NCI-H510A treated with DMSO at 0.1 percent for 48 hours (cell line): ENCODE measurements at places on chromosomes 11 and 22.

DNA sequence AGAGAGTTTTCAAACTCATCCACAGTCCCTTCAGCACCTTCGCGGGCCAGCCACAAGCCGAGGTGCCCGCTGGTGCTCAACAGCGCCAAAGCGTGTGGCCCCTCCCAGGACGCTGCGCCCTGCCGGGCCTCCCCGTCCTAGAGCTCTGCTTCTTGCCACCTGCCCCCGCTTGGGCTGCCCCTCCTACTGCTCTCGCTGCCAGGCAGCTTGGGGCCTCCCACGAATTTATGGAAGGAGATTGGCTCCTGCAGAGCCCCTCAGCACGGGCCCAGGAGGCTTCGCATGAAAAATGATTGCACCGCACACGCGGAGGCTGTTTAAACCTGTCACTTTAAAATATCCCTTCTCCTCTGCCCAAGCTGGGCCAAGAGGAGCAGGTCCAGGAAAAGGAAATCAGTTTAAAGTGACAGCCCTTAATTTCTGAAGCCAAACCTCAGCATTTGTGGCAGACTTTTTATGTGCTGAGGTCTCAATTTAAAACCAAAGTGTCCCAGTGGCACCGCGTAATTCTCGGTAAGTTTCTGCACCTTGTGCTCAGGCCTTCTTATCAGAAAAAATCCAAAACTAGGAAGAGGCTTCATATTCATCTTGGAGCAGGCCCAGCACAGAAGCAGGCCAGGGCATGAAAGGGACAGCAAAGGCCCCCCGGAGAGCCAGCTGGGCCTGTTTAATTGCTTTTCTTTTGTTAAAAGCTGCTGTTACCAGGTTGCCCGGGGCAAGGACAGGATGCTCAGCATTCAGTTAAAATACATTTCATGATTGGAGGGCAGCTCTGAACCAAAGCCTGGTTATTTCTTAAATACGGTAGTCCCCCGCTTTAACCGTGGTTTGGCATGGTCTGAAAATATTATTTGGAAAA lies 303.6 kb downstream of the OPCML start:
- no peak for DNase-seq

GRCh38 chr22:19329454-19329853 lies 37.9 kb upstream of the CLTCL1 start:
- DNase-seq, result no peak

- no peak for DNase-seq
These were observed 137.7 kb downstream of the WT1 start for GRCh38 chr11:32297611-32298011.

DNA sequence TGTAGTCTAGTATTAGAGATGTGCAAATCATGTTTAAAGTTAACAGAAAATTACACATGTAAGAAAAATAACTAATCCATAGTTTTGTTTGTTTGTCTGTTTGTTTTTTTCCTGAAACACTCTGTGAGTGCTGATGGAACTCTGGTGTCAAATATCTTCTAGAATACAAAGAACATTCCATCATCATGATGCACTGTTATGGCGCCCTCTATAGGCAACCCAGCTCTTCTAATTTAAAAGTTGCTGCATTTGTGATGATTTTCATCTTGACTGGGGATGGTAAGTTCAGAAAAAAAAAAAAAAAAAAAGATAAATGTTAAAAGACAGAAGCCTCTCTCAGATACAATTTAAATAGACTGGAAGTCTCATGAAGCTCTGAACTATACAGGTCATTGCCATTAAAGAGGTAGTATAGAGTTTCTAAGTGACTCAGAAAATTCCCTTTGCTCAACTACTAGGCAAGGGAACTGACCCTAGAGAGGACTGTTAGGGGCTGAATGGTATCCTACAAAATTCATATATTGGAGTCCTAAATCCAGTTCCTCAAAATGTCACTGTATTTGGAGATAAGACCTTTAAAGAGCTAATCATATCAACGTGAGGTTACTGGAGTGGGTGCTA lies 597.2 kb upstream of the ANO3 start:
- DNase-seq, result no peak

DNA sequence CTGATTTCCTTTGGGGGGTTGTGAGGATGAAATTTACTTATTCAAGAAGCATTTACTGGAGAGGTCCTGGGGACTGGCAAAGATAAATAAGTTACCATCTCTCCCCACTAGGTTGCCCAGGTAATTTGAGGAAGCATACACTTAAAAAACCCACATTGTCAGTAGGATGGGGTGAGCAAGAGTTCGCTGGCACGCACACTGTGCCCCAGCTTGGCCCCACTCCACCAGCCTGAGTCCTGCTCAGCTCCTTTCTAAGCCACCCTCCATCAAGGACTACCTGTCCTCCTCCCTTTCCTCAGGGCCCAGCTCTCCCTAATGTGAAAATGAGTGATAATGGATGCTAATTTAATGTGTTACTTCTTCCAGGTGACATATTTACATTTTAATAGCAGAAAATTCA lies 216.5 kb upstream of the PLET1 start:
- no peak for DNase-seq

DNA sequence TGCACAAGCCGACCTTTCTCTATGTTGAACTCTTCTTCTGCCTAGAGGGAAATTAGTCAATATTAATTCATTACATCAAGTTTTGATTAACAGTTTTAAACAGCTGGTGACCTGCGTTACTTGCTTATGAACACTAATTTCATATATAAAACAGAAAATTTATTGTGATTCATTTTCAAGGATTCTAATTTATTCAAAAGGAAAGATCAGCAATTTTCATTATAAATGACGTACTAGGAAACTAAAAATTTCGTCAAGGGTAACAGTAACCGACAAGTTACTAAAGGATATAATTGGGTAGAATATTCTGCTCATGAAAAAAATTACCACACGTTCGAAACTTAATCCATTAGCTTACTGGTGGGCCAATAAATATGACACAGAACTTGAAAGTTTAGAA lies 15.3 kb downstream of the ATP6V1E1 start:
- no peak for DNase-seq

DNA sequence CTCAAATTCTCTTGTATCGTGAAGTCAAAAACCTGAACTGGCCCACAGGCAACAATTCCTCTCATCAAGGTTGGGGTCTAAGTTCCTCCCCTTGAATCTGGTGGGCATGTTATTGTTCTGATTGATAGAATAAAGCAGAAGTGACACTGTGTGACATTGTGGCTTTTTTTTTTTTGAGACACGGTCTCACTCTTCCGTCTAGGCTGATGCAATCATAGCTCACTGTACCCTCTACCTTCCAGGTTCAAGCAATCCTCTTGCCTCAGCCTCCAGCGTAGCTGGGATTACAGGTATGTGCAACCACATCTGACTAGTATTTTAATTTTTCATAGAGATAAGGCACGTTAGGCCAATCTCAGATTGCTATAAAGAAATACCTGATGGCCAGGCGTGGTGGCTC lies 8.9 kb upstream of the PELI3 start:
- no peak for DNase-seq

DNA sequence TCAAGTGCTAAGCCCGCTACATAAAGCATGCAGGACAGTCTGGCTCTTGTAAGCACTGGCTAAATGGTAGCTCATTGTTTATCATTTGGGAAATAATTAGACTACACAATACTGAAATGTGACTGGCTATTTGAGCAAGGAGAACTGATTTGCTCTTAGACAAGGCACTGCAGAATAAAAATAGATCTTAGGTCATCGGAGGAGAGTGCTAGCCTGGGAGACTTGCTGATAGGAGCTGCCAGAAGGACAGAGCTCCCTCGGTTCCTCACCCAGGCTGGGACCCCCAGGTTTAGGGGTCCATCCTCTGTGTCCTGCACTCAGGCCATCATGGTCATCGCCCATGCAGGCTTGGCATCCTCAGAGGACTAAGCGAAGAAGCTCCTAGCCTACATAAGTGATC lies 184.4 kb upstream of the NCAM1 start:
- DNase-seq, result no peak

DNA sequence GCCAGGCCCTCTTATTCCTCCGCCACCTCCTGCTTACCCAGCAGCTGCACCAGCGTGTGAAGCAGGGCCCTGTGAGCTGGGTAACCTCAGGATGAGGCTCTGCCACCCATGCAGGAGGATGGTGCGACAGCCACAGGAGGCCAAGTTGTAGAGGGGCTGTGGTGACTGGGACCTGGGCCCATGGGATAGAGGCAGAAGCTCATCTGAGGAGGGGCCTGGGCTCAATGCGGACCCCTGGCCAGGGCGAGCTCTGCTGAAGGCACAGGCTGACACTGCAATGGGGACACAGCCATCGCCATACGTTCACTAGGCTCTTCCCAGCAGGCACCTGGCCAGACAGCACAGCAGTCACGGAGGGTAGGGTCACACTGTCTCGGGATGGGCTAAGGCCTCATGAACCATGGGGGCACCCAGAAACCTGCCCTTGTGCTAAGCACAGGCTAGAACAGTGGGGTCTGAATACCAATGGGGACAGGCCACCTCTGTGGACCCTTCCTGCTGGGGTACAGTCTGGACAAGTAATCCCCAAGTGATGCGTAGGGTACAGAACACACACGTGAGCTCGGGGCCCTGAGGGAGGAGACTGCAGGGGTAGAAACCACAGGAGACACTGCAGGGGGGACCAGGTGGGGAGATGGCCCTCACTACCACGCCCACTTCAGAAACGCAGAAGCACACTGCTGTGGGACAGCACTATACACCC lies 35.3 kb downstream of the GNB1L start:
- no peak for DNase-seq

DNA sequence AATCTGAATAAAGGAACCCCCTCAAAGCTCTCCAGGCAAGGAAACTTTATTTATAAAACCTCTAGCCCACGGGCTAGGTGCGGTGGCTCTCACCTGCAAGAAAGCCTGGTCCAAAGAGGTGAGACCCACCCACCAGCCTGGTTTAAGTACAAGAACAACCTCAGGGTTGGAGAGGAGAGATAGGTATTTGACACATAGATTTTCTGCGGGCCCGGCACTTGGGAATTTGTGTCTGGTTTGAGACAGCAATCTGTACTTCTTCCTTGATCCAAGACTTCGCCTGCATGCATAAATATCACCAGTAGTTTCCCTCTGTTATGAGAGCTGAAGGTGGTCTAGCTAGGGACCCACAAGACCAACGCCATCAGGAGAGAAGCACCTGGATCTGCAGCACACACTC lies 73.2 kb upstream of the CAPRIN1 start:
- no peak for DNase-seq

DNA sequence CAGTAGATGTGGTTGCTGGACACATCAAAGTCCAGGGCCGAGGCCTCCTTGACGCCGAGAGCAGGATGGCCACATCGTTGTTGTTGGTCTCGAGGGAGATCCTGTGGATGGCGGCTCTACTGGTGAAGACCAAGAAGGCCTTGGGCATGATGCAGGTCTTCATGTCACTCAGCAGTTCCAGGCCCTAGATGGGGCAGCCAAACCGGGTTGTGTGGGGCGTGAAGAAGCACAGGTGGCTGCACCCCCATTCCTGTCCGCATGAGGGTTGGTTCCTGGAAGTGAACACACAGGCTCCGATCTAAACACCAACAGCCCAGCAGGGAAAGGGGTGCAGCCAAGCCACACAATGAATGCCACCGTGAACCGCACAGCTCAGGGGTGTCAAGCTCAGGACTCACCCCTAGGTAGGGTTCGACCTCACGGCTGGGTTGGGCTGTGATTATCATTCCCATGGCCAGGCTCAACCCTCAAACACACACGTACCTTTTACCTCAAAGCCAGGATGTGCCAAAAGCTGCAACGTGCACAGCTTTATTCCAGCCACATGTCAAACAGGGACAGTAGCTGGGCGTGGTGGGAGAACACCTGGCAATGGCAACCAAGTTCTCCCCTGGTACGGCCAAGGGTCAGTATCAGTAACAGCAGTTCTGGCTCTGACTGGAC lies 132.3 kb downstream of the CRYBB2 start:
- no peak for DNase-seq

DNA sequence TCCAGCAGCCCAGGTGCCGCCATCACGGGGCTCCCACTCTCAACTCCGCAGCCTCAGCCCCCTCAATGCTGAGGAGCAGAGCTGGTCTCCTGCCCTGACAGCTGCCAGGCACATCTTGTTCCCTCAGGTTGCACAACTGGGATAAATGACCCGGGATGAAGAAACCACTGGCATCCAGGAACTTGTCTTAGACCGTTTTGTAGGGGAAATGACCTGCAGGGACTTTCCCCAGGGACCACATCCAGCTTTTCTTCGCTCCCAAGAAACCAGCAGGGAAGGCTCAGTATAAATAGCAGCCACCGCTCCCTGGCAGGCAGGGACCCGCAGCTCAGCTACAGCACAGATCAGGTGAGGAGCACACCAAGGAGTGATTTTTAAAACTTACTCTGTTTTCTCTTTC lies at the start of gene SAA1:
TSS of gene SAA1 (plus strand) at position 316 of the 400 bp plus-strand sequence. CDS start 624 bp downstream, outside the sequence.
- DNase-seq, result no peak
